ENCODE measurements at places on chromosomes 1 and 21. TPM values are rescaled to one million over a fixed set of nuclear protein-coding genes. Genes with fewer than 3 reads are reported as not detected.

ZNF593OS gene
- not detected for total RNA-seq

CRYAA gene
- total RNA-seq = not detected

MTOR gene
- total RNA-seq = 15.6 TPM

SH3BGR gene
- total RNA-seq = 4.3 TPM

ACTRT2 gene
- total RNA-seq = not detected

THRAP3 gene
- total RNA-seq = 120 TPM
